ENCODE measurements at places on chromosomes 5 and 9.

- no peak overlapping the region for H3K4me3 ChIP-seq
- no peaks in the 10 kb centered on the region for H3K27me3 ChIP-seq
- no peaks in the 10 kb centered on the region for H3K4me1 ChIP-seq
- no peaks in the 10 kb centered on the region for H3K36me3 ChIP-seq
- H3K27ac ChIP-seq, result no peak overlapping the region
Observed at GRCh38 chr5:130689831-130690230, 475.2 kb downstream of the HINT1 start.

DNA sequence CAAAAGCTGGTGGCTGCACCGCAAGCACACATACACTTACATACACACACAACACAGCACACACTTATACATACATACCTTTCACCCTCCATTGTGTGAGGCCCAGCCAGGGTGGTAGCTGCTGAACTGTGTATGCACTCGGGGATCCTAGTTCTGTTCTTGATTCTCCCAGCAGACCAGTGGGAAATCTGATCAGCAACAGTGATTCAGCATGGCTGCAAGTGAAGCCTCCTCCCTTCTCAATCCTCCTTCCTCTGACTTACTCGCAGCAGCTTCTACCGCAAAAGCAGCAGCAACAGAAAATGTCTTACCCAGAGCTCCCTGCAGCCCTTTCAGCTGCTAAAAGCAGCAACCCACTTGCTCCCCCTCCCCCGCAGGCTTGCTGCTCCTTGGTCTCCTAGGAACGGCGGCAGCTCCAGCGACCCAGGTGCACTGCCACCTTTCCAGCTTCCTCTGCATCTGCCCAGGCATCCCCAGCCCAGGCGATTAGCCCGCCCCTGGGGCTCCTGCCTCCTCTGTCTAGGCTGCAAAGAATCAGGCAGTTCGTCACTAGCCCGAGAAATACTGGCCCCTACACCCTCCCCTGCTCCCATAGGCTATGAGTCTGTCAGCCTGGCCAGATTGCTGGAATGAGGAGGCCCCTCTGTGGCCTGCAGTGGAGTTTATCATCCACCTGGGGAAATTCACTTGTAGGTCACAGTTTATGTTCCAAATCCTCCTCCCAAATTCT, at the start of gene KLHL3:
TSS of gene KLHL3 (minus strand) at position 535 of the 730 bp plus-strand sequence. CDS start at position 92, 443 bp downstream.
- no peak within 1 kb of the TSS for H3K27ac ChIP-seq
- peak; percentile 36 for DNase-seq
- peak within 1 kb of the TSS; percentile 51 for H3K4me3 ChIP-seq
- no peaks in the 10 kb centered on the region for H3K27me3 ChIP-seq

DNA sequence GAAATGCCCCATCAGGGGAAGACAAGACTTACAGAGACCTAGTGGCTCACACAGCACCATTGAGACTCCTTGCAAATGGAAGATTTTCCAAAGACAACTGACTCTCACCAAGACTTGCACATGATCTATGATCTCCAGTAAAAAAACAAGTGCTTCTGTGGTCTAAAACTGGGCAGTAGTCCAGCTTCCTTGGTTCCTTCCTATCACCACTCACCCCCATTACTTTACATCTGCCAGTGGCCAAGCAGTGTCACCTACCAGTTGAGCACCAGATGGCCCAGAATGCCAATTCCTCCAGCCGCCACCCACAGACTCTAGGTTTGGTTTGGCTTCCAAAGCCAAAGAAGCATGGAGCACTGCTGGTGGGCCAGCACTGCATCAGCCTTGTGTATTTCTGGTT, 47.7 kb downstream of the SH3TC2 start:
- H3K27me3 ChIP-seq, result no peaks in the 10 kb centered on the region
- no peak overlapping the region for H3K27ac ChIP-seq
- H3K4me3 ChIP-seq, result no peak overlapping the region
- H3K36me3 ChIP-seq, result no peaks in the 10 kb centered on the region

DNA sequence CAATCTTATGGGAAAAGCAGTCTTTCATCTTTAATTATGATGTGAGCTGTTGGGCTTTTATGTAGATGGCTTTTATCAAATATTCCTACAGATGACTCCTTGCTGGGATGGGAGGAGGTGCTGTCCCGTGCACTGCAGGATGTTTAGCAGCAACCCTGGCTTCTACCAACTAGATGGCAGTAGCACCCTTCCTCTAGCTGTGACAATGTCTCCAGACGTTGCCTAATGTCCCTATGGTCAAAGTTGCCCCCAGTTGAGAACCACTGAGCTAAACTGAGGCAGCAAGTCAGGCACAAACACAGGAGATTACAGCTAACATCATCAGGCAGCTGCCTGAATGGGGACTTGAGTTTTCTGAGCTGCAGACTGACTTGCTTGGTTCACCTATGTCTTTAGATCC, 401.9 kb upstream of the PDE4D start:
- no peaks in the 10 kb centered on the region for H3K27me3 ChIP-seq
- no peak overlapping the region for H3K4me3 ChIP-seq
- DNase-seq, result peak; percentile 51
- H3K27ac ChIP-seq, result no peak overlapping the region

- H3K4me1 ChIP-seq, result no peaks in the 10 kb centered on the region
- no peaks in the 10 kb centered on the region for H3K36me3 ChIP-seq
- H3K27ac ChIP-seq, result no peak overlapping the region
- DNase-seq, result no peak
Observed at GRCh38 chr9:15086156-15086763, 176.0 kb upstream of the FREM1 start.
